NCI-H2081 treated with DMSO at 0.1 percent for 48 hours (cell line): ENCODE measurements at places on chromosomes 3 and 15.

- no peak for DNase-seq
Observed at GRCh38 chr15:77578641-77579372, 53.9 kb downstream of the LINGO1 start.

GRCh38 chr3:123080864-123081562, 14.2 kb downstream of the PDIA5 start:
- no peak for DNase-seq

- DNase-seq: no peak
Observed at GRCh38 chr15:91268510-91268909, 168.5 kb downstream of the SV2B start.

DNA sequence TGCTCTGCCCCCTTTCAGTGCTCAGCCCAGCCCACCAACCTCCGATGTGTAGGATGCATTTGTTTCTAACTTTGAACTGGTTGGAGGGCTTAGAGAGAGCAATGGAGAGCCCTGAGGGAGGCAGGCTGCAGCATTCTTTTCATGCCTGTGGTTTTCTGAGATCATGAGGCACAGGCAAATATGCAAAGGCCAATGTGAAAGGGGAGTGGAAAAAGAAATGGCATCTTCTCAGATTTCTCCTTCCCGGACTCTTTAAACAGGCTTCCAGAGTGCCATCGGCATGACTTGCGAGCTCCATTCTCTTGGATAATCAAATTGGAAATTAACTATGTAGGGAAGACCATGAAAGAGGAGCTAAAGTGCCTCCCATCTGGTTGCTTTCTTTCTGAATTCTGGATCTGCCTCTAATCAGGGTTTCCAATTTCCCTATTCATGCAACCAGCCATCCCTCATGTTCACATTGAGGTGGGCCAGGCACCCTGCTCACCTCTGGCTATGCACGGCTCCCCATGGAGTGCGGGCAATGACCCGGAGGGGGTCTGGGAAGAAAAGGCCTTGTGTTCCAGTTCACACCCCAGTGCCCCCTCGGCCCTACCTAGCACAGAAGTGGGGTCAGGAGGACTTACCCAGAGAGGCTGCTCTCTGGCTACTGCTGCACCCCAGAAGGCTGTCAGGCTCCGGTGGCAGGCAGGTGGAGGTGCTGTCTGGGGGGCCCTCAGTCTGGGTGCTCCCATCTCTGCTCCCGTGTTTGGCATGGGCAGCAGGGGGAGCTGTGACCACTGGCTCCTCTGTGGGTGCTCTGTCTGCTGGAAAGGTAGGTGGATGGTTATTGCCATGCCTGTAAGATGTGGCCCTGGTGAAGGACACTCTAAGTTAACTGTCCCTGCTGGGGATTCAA, 16.1 kb downstream of the AMOTL2 start:
- no peak for DNase-seq

GRCh38 chr15:58684751-58685150, 64.8 kb downstream of the ADAM10 start:
- DNase-seq: no peak

DNA sequence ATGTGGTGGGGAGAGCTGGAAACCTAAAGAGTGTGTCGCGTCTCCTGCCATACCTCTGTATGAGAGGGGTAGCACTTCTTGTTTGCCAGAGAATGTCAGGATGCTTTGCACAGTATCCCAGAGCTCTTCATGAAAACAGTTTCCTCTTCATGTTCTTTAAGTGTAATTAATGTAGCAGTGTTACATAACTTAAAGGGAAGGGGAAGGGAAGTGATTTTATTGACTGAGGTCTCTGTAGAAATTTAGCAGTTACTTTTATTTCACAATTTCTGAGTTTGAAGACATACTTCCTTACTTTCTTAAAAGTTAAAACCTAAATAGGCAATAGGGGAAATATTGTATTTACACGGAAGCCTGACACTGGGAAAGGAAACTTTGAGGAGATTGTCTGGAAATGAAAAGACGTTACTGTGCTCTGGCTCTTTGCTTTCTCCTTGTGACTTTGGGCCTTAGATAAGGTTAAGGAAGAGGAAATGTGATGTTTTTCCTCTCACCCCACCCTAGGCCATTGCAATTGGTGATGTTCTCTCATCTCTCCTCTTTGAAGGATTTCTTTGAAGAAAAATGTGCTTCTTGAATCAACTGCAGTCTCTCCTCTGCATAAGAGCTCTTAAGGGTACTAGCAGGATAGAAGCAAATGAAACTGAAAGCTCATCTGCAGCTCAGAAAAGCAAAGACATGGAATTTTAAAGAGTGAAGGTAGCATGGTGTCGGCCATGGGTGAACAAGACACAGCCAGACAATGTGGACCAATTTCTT, 6.0 kb downstream of the NXPE3 start:
- DNase-seq: no peak

GRCh38 chr3:113985541-113985940, 37.7 kb downstream of the ZDHHC23 start:
- DNase-seq: no peak

- no peak for DNase-seq
Observed at GRCh38 chr15:32674681-32675080, 33.2 kb downstream of the SCG5 start.

GRCh38 chr15:55879181-55879580, 114.2 kb downstream of the NEDD4 start:
- no peak for DNase-seq

DNA sequence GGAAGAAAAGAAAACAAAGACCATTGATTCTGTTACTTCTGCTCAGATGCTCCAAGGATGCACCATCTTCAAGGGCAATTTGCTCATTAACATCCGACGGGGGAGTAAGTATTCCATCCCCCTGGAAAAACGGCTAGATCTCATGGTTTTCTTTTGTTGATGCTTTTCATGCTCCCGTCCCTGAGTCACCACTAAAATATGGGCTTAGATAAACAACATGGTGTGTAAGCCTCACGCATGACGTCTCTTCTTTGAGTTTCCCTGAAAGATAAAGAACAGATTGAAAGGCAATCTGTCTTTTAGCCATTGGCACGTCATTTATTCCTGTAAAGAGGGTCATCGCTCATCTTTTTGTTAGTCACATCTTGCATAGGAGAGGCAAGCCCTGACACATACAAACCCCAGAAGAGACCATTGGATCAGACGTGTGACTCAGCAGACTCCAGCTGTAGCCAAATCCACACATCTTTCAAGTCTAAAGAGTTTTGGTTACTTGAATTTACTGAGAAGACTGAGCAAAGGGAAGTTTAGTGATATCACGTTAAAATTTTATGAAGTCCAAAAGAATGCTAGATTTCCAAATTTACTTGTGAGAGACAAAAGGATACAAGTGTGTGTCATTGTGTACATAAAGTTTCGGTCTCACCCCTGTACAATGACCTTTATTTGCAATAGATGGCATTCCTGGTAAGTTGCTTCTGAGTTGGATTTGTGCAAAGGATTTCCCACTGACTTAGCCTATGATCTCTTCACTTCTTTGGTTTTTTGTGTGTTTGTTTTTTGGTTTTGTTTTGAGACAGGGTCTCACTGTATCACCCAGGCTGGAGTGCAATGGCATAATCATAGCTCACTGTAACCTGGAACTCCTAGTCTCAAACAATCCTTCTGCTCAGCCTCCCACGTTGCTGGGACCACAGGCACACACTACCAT, 110.5 kb downstream of the PGPEP1L start:
- DNase-seq: no peak

GRCh38 chr3:127068111-127068810, 85.3 kb downstream of the PLXNA1 start:
- no peak for DNase-seq

- no peak for DNase-seq
Observed at GRCh38 chr3:46283881-46284450, 41.7 kb downstream of the CCR3 start.

GRCh38 chr15:62681939-62682896, 360.3 kb upstream of the TPM1 start:
- no peak for DNase-seq

- DNase-seq: no peak
Observed at GRCh38 chr3:169541528-169541927, 122.0 kb downstream of the MECOM start.

GRCh38 chr15:58069008-58069407, 3.5 kb upstream of the ALDH1A2 start:
- no peak for DNase-seq

- DNase-seq: no peak
Observed at GRCh38 chr15:88493844-88494243, 26.3 kb downstream of the MRPS11 start.
